ENCODE measurements at places on chromosomes 3 and 15. TPM values are rescaled to one million over a fixed set of nuclear protein-coding genes. Genes with fewer than 3 reads are reported as not detected.

DNA sequence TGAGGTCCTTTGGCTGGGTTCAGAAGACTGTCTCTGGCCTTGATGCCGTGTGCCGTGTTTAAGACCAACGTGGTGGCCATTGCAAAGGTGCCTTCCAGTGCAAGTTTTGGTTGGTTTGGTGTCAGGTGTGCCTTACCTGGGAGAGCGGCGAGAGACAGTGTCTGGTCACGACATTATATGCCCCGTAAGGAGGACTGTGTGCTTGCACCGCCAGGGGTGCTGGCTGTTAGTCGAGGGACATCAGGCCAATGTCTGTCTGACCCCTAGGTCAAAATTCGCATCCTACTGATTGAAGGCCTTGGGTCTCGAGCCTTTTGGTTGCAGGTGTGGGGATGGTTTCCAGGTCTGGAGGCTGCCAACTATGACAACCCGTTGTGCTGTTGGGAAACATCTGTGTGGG, 111.9 kb downstream of the SNRPN start:
- no peak for DNase-seq

Gene CMC1
- 32.5 TPM for total RNA-seq

Gene PPM1L
- total RNA-seq: 14.7 TPM

- no peak for DNase-seq
These were observed 200.8 kb upstream of the C2CD4B start for GRCh38 chr15:62365795-62366442.

DNA sequence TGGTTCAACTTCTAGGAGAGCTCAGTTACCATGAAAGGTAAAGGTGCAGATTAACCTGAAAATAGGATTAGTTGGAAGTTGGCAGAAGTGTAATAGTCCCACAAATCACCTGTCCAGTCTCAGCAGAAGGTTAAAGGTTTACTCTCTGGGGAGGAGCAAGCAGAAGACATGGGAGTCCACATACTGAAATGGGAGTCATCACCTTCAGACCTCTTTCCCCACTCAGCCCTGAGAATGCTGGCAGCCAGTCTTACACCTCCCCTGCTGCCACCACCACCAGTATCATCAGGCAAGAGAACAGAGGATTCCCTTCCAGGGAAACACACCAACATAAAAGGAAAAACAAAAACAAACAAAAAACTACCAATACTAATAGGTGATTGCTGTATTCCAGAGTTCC, 13.8 kb upstream of the PLA2G4D start:
- DNase-seq: no peak

GRCh38 chr3:73614419-73614818, 10.3 kb downstream of the PDZRN3 start:
- DNase-seq: no peak

GRCh38 chr3:197736010-197736490, 654 bp downstream of the RUBCN start:
- DNase-seq: peak; percentile 61

Gene ATOSA
- total RNA-seq: 103 TPM

- no peak for DNase-seq
These were observed 241.0 kb downstream of the ATP8B4 start for GRCh38 chr15:49877873-49878521.

DNA sequence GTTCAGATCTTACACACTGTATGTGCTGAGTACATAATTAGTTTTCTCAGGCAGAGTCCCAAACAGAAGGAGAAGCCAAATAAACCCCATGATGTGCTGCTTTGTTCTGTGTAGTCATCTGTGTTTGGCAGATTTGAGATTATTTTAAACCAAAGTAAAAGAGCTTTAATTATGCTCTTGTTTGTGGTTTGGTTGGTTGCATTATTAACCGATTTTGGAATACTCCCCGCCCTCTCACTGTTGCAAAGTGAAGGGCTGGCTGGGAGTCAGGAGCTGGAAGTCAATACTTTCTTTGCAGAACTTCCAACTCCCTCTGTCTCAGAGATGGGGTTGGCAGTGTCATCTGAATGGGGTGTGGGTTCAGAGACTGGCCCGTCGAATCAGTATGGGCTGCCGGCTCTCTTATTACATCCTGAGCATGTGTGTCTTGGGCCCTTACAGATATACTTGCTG, 34.4 kb downstream of the SLCO3A1 start:
- no peak for DNase-seq

- DNase-seq: no peak
These were observed 31.1 kb downstream of the OXSM start for GRCh38 chr3:25820816-25821486.

Gene GPR176
- total RNA-seq: not detected

Gene CFAP20DC
- total RNA-seq: 1.8 TPM

GRCh38 chr15:66933932-66934867, 131.2 kb upstream of the SMAD3 start:
- DNase-seq: no peak

GRCh38 chr3:129829640-129830039, 63.9 kb downstream of the TMCC1 start:
- DNase-seq: peak; percentile 74

- DNase-seq: no peak
These were observed 29.0 kb upstream of the TBC1D21 start for GRCh38 chr15:73844356-73844755.

Gene GPR87
- total RNA-seq: not detected

Gene CDCP1
- total RNA-seq: not detected

Gene SLC12A1
- not detected for total RNA-seq

- DNase-seq: no peak
These were observed 480.9 kb downstream of the ZIC1 start for GRCh38 chr3:147890114-147890513.

DNA sequence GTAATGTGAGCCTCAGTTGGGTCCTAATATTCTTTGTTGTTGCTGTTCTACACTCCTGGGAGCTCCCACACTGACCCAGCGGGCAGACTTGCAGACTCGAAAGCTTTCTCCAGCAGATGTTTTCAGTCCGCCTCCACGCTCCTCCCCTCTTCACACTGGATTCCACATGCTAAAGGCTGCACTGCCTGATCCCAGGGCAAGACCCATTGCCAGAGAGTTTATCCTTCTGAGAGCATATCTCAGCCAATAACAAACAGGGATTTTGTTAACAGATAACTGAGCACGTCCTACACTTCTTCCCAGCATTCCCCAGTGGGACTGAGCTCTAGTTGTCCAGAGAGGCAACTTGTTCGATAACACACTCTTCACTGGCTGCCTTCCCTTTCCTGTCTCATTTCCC, 8.0 kb upstream of the COL6A6 start:
- DNase-seq: no peak

Gene GPR160
- 115 TPM for total RNA-seq

Gene ALDH1A3
- total RNA-seq: not detected

DNA sequence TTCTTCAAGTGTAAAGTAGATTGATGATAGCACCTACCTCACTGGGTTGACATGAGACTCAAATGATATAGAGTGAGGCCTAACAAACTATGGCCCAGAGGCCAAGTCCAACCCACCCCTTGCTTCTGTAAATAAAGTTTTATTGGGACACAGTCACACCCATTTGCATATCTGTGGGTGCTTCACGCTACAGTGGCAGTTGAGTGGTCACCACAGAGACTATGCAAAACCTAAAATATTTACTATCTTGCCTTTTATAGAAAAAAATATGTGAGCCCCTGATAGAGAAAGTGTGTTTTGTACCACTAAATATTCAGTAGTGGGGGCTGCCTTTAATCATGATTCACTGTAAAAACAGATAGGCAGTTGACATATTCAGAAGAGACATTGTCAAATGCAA, 38.0 kb downstream of the ACAN start:
- DNase-seq: no peak

DNA sequence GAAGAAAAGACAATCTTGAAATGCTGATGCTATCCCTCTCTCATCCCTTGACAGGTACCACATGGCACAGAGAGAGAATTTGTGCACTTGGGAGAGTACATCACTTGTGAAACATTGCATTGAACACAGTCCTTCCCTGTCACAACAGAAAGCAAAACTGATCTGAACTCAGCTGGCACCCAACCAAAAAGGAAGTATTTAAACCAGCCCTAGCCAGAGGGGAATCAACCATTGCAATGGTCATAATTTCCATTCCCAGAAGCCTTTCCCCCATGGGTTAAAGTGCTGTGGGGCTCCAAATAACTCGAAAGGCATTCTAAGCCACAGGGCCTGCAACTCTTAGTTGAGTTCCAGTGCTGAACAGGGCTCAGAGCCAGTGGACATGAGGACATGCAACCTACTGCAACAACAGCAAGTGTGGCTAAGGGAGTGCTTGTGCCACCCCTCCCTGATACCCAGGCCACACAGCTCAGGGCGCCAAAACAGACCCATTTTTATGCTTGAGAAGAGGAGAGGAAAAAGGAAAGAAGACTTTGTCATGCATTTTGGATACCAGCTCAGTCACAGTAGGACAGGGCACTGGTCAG, 530.8 kb upstream of the BCHE start:
- DNase-seq: no peak

DNA sequence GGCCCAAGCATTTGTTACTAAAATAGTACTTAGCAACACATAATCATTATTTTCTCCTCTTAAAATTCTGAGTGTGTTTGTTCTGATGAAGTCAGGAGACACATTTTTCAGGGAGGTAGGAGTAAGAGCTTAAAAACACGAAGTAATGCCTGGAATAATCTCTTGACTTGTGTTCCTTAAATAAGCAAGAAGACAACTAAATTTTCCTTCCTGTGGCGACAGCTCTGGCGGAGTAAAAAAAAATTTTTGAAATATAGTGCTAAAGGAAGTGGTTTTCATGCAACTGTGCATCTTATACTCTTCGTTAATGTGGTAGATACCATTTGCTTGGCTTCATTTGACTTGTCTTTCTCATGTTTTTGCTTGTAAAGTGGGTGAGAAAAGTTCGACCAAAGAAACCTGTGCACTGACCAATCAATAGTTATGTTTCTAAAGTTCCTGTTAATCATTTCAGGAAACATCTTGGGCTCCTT, 11.1 kb upstream of the MBNL1 start:
- peak; percentile 77 for DNase-seq

- peak; percentile 38 for DNase-seq
These were observed 31.9 kb downstream of the SLMAP start for GRCh38 chr3:57787867-57788623.

Gene HIGD2B
- total RNA-seq: 0.33 TPM

- no peak for DNase-seq
These were observed 72.0 kb downstream of the PDZRN3 start for GRCh38 chr3:73552700-73553099.

GRCh38 chr15:74613089-74613952, 2.3 kb upstream of the CLK3 start:
- DNase-seq: no peak

DNA sequence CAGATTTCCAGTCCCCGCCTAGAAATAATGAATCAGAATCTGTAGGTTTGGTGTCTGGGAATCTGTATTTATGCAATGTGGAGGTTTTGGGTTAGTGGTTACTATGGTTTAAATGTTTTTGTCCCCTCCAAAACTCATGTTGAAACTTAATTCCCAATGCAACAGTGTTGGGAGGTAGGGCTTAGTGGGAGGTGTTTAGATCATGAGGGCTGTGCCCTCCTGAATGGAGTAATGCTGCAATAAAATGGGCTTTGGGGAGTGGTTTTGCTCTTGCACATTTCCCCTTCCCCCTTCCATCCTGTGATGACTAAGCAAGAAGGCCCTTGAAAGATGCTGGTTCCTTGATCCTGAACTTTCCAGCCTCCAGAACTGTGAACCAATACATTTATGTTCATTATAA, 9.2 kb upstream of the RFC4 start:
- no peak for DNase-seq

DNA sequence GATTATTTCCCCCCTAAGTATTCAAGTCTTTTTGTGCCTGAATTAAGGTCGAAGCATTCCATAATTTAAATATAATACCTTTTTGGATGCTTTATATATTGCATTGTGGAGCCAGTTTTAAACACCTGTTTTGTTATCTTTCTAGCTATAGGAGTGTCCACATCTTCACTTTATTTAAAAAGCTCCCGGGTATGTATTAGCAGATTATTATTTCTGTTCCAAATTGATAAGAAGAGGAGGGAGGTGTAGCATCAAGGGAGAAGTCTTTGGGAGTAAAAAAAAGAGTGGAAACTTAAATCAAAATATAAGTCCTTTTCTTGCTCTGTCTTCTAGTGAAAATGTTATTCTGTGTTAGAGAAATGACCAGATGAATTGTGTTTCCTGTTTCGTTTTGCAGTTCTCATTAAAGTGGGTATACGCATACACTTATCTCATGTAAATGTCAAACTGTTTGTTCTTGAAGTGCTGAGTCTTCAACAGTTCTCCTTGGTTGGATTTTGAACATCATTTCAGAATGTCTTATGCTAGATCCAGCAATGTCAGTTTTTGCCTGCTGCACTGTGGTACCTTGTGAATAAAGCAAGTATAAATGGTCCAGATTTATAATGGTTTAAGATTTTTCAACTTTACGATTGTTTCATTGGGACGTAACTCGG, 105.8 kb downstream of the FNDC3B start:
- DNase-seq: peak; percentile 45

Gene WDR72
- not detected for total RNA-seq

- no peak for DNase-seq
These were observed 43.2 kb downstream of the CMTM8 start for GRCh38 chr3:32281570-32282106.

Gene MST1
- total RNA-seq: 26.2 TPM

Gene FOXL2
- total RNA-seq: not detected

DNA sequence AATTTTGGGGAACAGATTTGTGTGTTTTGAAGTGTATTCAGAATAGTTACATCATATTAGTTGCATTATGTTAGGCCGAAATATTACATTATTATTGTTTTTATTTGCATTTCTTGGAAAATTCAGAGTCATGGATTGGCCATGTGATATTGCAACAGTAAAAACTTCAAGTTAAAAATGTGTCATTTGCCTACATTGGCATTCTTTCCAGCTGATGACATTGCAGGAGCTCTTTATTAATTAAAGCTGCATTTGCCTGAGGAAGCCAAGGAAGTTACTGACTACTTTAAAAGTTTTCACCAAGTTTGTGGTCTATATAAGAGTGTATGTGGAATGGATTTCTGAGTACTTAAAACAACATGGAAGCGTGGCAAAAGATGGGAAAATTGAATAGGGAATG, 726.4 kb upstream of the SGO1 start:
- no peak for DNase-seq

- DNase-seq: no peak
These were observed 142.3 kb upstream of the MEF2A start for GRCh38 chr15:99423186-99424130.

DNA sequence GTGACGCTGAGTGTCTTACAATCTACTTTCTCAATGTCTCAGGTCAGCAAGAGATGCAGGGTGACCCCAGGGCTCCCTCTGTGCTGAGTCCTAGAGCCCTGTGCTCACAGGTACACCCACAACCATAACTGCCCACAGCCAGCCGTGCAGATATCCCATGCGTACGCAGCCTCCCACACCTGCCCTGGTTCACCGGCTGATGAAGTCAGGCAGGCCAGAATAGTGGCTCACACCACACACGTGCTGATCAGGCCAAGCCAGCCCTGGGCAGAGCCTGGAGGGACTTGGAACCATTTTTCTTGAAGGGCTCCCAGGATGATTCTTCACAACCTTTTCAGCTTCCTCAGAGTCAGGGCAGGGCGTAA, 63.6 kb upstream of the RPL32 start:
- no peak for DNase-seq

Gene PRSS50
- not detected for total RNA-seq

Gene MYEF2
- 129 TPM for total RNA-seq

- no peak for DNase-seq
These were observed 268.1 kb upstream of the UBE2E2 start for GRCh38 chr3:22935040-22935439.

GRCh38 chr3:13550791-13551360, 2.0 kb downstream of the FBLN2 start:
- no peak for DNase-seq

Data from OCI-LY7 (cell line).